ENCODE measurements at places on chromosomes 2 and 18. TPM values are rescaled to one million over a fixed set of nuclear protein-coding genes. Genes with fewer than 3 reads are reported as not detected.

DNA sequence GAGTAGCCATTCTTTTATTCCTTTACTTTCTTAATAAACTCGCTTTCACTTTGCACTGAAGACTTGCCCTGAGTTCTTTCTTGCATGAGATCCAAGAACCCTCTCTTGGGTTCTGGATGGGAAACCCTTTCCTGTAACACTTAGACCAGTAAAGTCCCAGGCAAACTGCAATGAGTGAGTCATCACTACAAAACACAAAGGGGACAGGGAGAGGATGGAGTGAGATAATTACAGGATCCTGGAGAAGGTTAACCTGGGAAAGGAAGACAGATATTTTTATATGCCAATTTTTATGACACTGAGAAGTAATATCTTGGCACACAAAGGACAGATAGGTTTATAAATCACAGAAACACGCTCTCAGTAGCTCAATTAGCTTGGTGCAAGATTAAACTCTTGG lies 48.7 kb downstream of the EHD3 start:
- DNase-seq: no peak

DNA sequence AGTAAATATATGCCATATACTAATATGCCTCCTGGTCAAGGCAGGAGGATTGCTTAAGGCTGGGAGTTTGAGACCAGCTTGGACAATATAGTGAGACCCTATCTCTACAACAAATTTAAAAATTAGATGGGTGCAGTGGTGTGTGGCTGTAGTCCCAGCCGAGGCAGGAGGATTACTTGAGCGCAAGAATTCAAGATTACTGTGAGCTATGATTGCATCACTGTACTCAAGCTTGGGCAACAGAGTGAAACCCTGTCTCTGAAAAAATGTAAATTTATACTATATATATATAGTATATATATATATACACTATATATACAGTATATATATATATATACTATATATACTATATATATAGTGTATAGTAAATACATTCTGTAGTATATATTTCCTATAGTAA lies 30.0 kb upstream of the NPC1 start:
- no peak for DNase-seq

The ASB18 gene
- not detected for total RNA-seq

DNA sequence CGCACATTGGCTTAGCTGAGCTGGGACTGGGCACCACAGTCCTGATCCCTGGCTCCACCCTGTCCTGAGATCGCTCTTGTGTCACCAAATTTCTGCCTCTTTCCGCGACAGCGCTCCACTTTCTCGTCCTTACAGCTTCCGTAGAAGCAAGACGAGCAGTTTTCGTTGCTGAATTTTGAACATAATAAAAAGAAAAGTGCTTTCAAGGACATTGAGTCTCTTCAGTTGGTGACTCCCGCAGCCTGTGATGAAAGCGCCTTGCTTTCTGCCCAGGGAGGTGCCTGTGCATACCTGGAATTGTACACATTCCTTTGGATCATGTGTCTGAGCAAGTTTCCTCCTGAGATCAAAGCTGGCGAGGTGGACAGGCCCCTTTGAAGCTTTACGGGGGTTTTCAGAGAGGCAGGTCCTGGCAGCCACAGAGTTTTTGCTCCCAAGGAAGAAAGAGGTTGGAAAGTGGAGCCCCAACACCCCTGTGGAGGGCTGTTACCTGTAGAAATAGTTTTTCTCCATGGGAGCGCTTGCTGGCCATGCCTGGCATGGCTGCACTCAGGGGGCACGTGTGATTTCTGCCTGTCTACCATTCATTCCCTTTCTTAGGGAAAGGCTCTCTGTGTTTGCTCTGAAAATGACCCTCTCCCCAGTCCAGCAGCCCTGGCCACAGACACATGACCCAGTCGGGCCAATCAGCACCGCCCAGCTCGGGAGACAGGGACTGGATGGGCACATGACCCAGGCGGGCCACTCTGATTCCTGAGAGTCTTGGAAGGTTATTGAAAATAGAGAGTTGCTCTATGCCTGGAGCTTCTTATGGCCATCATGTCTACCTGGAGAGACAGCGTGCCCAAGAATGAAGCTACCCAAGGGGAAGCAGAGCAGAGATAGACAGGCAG lies 115.6 kb upstream of the OTOS start:
- DNase-seq: no peak

The CNNM4 gene
- total RNA-seq: 6.4 TPM

The MYOM1 gene
- total RNA-seq: not detected

The POTEF gene
- total RNA-seq: 0.07 TPM

- DNase-seq: peak; percentile 77
Measured at GRCh38 chr18:13136904-13137669, 81.5 kb upstream of the LDLRAD4 start.

DNA sequence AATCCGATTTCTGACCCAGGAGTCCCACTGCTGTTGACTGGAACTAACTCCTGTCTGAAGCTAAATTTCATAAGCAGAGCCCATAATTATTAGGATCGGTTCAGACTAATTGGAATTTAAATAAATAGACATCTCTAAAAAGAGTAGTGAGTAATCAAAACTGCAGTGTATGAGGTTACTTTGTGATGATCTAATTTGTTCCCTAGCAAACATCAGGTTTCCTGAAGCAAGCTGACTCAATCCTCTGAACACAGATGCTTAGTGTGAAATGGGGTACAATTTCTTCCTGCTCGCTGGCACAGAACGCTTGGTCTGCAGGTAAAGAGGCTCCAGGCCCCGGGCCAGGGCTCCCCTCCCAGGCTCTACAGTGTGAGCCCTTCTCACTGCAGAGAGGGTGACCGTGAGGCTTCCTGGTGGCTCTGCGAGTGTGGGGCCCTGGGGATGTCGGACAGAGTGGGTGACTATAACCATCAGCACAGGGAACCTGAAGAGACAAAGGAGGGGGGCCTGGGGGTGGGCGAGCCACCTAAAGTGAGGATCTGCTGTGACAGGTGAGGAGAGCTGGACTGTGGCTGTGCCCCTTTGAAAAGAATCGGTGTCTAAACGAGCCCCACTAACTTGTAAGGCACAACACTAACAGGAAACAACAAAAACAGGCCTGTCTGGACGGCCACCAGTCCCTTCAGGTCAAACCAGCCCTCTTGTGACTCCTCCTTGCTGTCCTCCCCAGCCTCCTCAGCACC lies 20.2 kb downstream of the CHST10 start:
- no peak for DNase-seq

GRCh38 chr2:207503234-207503633 lies 26.5 kb upstream of the CREB1 start:
- DNase-seq: no peak

DNA sequence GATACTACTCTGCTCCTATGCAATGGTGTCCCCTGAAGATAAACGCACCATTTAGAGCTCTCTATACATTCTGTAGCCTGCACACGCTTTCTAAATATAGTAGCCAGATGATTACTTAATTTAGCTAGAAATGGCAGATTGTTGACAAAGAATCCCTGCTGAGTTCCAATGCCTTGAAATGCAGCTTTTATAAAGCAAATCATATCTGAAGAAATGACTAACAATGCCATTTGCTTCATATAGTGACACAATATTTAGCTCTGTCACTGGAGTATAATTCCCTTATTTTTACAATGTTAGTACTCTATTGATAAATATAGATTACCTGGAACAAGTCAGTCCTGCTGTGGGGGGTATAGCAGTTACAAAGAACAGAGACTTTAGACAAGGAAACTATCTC lies 166.2 kb downstream of the CDCA7 start:
- no peak for DNase-seq

The SERPINB12 gene
- total RNA-seq: not detected

DNA sequence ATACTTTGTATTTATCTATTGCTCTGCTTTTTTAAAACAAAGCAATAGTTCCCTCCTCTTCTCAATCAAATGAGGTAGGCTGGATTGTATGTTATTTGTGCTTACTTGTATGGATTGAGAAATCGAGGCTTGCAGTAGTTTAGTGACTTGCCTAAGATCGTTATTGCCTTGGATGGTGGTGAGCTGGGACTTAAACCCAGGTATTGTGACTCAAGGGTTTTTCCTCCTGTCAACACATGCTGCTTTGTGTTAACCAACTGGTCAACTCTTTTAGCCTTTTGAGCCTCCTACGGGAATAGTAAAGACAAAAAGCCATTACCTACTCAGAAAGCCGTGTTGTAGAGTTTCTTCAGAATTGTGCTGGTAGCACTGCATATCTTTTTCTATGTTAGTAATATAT lies 95.2 kb upstream of the THUMPD2 start:
- DNase-seq: no peak

The CLEC4F gene
- total RNA-seq: not detected

The SKA1 gene
- total RNA-seq: 20.3 TPM

GRCh38 chr18:78911751-78912283 lies 67.8 kb upstream of the SALL3 start:
- DNase-seq: no peak

GRCh38 chr2:70922235-70923234 lies 13.2 kb upstream of the ATP6V1B1 start:
- DNase-seq: no peak

GRCh38 chr2:197209246-197209645 lies 101.3 kb downstream of the ANKRD44 start:
- DNase-seq: no peak

DNA sequence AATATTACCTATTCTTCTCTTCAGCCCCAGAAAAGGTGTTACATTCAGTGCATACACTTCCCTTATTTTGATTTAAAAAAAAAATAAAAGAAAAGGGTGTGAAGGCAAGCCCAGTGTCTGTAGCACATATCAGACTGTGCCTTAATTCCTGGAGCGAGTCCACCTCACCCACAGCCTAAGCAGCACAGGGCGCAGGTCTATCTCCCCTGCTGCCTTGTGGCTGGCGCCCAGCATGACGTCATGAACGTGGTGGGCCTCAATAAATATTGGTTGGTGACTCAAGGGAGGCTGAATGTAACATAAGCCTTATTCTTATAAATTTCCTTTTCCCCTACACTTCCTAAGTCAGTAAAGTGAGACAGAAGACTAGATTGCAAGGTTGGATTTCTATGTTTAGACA lies 26.4 kb downstream of the ST3GAL5 start:
- no peak for DNase-seq

DNA sequence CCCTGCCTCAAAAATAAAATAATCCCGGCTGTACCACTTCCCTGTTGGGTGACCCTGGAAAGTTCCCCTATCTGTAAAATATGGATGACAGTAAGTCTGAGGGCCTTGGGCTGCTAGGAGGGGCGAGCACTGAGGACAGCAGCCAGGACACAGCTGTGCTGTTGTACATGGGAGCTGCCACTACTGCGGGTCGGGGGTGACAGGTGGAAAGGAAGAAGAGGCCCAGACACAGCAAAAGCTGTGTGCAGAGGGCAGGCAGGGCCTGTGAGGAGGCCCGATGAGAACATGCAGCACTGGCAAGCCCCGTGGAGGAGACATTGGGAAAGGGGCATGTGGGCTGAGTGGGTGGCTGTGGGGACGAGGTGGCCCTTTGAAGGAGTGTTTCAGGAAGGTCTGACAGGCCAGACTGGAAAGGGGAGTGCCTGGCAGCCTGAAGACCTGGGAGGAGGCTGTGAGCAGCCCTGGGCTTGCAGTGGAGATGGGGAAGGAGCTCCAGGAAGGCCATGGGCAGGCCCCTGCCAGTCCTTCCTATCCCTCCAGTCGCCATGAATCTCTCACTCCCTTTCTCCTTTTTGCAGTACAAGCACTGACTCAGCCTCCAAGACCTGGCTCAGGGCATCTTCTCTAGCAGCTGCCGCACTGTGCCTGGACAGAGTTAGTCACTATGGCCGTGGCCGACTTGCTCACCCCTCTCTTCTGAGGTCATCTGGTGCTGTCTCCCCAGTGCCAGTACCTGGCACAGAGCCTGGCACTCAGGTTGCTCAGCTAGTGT lies 28.9 kb upstream of the SEMA4C start:
- no peak for DNase-seq

GRCh38 chr2:30481323-30481800 lies 34.3 kb downstream of the LCLAT1 start:
- no peak for DNase-seq

The UGT1A5 gene
- not detected for total RNA-seq

The C1QL2 gene
- not detected for total RNA-seq

Measured in Karpas-422 (cell line).